ENCODE measurements at places on chromosomes 5 and 9.

DNA sequence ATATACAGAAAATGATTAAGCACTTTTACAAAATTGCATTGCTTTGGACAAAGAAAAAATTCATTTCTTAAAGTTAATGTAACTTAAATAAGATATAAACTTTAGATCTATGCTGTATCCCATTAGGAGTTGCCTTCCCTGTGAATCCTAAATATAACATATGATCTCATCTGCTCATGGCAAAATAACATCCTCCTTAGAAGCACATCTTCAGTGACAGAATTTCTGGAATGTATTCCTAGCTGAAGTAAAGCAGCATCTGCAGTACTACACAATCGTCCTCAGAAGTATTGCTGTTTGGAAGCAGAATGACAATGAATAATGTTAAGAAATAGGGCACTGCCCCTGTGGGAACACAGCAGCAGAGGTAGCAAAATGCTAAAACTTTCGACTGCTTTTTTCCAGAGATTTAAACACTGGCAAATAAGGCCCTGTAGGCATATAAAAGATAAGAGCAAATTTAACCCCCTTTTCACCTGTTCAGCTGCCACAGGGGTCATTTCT lies 571.0 kb downstream of the PTPRD start:
- DNase-seq, result no peak

DNA sequence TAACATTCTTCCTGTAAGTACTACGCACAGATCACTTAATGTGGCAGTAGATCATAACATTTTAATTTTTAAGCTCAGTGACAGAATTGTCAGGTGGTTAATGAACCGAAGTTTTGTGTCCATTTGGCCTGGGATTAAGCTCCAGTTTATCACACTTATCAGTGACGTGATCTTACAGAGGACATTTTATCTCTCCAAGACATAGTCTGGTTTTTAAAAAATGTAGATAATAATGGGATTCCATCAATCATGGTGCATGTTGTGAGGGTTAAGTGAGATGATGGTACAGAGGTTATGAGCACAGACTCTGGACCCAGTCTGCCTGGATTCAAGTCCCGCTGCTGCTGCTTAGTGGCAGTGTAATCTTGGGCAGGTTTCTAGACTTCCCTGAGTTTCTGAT lies 66.0 kb upstream of the ZFAND5 start:
- DNase-seq, result no peak

- DNase-seq, result no peak
Measured at GRCh38 chr9:113876151-113876992, at the start of gene ZNF618. Gene ZNF618, plus strand, starts transcription at chr9:113876309. Its CDS starts 72 bp downstream, at chr9:113876381.

GRCh38 chr5:132776131-132776937 lies 705 bp downstream of the SEPTIN8 start:
- DNase-seq, result no peak

DNA sequence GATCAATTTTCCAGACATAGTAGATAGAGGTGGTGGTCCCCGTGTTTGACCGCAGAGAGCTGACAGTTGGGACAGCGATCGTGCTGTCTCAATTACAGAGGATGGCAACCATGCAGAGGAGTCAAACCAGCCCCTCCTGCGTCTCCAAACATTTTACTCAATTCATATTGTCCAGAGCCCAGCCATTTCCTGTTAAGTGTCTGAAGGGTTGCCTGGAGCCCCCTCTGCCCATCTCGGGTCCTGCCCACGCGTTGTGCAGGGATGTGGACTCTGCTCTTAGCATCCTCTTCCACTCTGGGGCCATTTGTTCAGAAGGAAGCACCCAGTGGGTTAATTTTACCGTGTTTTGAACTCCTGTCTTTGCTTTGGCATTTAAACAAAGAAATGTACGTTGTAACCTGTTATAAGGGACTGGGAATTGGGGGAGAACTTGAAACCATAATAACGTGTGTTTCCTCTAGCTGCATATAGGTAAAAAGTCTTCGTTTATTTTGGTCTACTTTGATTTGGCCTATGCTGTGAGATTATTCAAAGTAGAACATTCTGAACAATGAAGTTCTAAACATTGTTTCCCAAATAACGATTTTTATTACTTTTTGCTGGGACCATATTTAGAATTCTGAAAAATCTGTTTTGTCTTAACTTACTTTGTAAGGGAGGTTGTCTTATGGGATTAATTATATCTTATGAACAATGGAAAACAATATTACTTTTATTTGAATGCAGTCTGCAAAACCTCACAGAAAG lies 876 bp downstream of the EGFLAM start:
- DNase-seq, result no peak

DNA sequence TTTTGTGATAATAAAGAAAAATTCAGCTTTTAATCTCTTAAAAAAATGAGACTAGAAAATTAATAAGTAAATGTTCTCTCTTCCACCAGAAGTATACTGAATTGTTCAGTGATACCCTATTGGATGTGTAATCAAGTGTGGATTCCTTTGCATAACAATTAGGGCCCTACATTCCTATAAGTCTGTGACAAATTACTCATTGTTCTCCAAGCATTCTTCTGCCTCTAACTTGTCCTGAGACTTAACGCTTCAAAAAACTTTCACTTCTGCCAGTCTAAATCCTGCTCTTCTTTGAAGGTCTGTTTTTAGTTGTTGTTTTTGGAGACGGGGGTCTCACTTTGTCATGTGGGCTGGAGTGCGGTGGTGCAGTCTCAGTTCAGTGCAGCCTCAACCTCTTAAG lies 9.2 kb upstream of the DDX46 start:
- DNase-seq, result no peak

- DNase-seq, result no peak
Measured at GRCh38 chr5:474840-475661, 32.1 kb downstream of the EXOC3 start.

DNA sequence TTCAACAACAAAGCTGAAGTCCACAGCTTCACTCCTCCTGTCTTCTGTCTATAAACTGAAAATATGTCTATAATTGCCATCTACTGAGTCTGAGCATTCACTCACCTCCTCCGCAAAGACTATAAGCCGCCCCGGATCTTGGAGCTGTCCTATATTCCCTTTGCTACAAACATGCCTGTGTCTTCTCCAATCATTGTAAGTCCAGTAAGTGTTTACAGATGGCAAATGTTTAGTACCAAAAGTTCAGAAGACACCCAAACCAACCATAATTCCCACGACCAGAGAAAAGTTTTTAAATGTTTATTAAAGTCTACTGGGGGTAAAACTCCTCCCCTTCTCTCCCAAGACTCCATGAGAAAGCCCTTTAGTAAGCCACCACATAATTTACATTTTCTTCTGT lies 80.9 kb downstream of the EBF1 start:
- DNase-seq, result no peak

DNA sequence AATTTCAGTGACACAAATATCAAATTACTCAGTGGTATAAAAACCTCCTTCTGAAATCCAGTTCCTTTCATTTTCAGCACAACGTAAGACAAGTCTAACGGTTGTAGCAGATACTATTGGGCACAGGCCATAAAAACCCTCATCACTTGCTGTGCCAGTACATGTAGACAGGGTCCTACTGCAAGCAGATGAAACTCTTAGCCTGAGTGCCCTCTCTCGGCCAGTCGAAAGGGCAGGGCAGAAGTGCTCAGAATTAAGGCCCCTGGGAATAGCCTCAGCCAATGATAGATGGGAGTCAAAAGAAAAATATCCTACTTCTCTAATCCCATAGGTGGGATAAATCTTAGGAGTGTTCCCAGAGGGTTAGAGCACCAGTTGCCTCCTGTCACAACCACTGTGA lies 168.5 kb upstream of the FER start:
- no peak for DNase-seq

DNA sequence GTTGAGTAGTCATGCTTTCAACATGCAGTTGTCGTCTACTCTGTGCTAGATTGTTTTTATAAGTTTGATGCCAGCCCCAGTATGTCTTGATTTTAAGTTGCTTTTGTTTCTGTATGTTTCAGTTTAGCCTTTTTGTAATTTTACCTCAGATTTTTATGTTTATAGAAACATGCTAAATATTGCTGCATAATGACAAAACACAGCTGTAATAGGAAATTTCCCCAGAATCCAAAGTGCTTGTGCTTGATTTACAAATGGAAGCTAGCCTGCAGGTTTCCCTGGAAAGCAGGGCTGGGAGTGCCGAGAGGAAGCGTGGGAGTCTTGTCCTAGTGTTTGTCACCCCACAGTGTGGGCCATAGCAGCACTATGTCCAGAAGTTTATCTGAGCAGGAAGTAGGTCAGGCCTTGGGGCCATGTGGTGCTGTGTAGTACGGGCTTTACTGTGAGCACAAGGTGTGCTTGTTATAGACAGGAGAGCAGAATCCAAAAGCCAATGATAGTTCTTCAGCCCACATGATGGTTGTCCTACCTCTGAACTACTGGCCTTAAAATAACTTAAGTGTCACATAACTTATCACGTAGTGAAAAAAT lies 100.0 kb upstream of the NREP start:
- no peak for DNase-seq

DNA sequence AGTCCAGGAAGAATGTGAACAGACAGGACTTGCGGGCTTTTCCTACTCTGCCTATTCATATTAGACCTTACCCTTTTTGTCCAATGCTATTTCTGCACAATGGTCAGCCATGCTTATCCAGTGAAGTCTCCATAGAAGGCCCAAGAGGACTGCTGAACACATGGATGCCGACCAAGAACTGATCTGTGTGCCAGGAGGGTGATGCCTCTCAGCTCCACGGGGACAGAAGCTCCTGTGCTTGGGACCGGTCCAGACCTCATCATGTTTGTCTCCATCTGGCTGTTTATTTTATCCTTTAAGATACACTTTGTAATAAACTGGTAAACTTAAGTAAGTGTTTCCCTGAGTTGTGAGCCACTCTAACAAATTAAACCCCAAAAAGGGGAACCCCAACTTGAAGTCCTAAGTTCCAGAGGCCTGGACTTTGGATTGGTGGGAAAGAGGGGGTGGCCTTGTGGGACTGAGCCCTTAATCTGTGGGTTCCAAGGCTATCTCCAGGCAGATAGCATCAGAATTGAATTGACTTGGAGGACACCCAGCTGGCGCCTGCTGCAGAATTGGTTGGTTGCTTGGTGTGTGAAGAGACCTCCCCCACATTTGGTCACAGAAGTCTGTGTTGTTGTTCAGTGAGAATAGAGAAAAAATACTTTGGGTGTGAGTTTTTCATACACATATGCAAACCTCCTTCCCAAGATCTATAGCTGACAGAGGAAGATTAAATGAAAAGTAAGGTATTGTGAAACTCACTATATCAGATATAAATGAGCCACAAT lies 57.9 kb upstream of the ANKH start:
- no peak for DNase-seq

DNA sequence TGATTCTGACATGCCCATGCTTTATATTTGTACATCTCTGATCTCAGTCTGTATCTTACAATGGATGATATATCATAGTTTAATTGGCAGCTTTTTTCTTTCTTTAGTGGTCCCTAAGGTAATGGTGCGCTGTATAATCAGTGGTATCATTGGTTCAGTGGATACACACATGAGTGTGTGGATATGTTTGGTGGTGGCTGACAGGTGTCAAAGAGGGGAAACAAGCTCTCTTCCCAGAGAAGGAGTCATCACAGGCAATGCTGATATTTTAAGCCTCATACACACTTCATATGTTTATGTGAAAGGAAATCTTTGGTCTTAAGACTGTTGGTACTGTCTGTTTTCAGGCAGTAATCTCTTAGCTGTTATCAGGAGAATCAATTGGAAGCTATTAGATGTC lies 52.1 kb upstream of the KIAA1958 start:
- DNase-seq, result no peak

GRCh38 chr9:38200431-38200830 lies 131.4 kb upstream of the SHB start:
- DNase-seq, result no peak

DNA sequence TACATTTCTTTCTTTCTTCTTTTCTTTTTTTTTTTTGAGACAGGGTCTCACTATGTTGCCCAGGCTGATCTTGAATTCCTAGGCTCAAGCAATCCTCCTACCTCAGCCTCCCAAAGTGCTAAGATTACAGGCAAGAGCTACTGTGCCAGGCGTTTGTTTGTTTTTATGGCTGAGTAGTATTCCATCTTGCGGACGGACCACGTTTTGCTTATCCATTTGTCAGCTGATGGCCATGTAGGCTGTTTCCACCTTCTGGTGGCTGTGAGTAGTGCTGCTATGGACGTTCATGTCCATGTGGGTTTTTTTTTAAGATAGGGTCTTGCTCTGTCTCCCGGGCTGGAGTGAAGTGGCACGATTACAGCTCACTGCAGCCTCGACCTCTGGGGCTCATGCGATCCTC lies 2.5 kb downstream of the DOK3 start:
- DNase-seq, result no peak

DNA sequence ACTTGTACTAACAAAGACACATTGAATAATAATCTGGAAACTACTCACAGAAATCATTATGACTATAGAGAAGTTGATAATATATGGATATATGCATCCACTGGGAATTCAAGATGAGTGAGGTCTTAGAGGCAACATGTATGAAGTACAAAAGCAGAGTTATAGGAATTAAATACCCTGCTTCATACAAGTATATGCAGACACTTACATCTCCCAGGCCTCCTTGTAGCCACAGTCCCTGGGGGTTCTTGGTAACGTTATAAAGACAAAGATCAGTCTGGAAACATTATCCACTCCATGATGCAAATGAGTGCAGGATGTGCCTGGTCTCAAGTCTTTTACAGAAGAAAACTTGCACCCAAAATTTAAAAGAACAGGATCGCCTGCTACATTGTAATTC lies 92.4 kb upstream of the ANXA1 start:
- DNase-seq, result no peak

GRCh38 chr5:72070529-72070928 lies 36.7 kb upstream of the MAP1B start:
- no peak for DNase-seq

GRCh38 chr9:136122425-136123383 lies 4.0 kb upstream of the TMEM250 start:
- no peak for DNase-seq

GRCh38 chr9:103837940-103838339 lies 256.2 kb upstream of the SMC2 start:
- DNase-seq, result no peak

- DNase-seq, result peak; percentile 86
Measured at GRCh38 chr5:43105369-43106289, 15.1 kb upstream of the ZNF131 start.

GRCh38 chr5:56993241-56993640 lies 41.3 kb upstream of the MIER3 start:
- DNase-seq, result no peak

DNA sequence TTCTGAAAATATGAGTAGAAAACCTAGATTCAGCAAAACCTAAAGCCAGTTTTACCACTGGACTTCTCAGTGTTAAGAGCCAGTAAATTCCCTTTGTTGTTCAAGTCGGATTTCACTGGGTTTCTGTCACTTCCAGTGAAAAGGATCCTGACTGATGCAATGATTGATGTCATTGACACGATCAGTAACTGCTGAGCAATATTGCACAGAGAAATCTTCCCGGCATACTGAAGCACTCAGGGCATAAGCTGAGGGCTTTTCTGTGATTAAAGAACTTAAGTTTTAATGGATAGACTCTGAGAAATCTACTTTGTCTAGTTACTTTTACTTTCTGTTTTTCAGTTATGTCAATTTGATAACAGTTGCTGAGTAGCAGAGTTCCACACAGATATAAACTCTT lies 61.9 kb downstream of the DENND1A start:
- DNase-seq, result no peak

- DNase-seq, result no peak
Measured at GRCh38 chr5:82406205-82406773, 128.1 kb upstream of the RPS23 start.

GRCh38 chr5:75461679-75462078 lies 49.8 kb downstream of the CERT1 start:
- no peak for DNase-seq

Measured in GM12864 (cell line).